ENCODE measurements at places on chromosomes 16 and 17.
A peak's percentile ranks its signal among the peaks of the same experiment; 100 is the strongest.

DNA sequence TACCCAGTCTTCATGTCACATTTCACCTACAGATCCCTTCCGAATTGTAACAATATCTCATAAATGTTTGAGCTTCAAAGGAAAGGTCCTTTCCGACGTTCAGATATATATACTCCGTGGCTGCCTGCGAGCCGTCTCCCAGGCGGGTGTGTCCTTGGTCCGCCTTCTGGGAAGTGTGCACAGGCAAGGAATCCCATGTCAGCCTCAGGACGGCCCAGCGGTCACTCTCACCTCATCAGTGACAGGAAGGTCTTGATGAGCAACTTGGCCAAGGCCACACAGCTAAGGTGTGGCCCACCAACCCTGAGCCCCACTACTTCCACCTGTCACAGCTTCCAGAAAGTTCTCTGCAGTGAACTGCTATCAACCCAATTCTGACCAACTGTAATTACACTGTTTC lies 4.3 kb downstream of the LMF1 start:
- no peak for DNase-seq

DNA sequence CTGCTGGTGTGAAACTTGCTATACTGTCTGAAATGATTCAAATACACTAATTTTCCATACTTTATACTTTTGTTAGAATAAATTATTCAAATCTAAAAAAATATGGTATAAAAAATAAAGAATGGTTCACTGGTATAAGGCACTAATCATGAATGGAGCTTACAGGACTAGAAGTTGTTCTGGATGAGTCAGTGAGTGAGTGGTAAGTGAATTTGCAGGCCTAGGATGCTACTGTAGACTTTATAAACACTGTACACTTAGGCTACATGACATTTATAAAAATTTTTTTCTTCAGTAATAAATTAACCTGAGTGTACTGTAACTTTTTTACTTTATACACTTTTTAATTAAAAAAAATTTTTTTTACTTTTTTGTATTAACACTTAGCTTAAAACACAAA lies 95.5 kb downstream of the MAP2K4 start:
- DNase-seq: no peak

DNA sequence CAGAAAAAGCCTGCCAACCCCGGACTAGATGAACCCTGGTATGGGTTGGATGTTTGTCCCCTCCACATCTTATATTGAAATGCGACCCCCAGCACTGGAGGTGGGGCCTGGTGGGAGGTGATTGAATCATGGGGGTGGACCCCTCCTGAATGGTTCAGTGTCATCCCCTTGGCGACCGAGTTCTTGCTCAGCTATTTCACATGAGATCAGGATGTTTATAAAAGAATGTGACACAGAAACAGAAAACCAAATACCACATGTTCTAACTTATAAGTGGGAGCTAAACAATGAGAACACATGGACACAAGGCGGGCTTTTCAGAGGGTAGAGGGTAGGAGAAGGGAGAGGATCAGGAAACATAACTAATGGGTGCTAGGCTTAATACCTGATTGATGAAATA lies 576.0 kb upstream of the HSBP1 start:
- DNase-seq: no peak

DNA sequence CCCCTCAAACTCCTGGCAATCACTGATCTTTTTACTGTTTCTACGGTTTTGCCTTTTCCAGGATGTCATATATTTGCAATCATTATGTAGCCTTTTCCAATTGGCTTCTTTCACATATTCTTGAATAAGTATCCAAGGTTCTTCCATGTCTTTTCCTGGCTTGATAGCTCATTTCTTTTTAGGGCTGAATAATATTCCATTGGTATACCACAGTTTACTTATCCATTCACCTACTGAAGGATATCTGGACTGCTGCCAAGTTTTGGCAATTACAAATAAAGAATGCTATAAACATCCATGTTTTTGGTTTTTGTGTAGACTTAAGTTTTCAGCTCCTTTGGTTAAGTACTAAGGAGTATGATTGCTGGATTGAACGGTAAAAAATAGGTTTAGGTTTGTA lies 16.0 kb downstream of the GPATCH8 start:
- no peak for DNase-seq

- DNase-seq: no peak
Observed at GRCh38 chr16:89473791-89474414, 16.5 kb downstream of the ANKRD11 start.

GRCh38 chr16:73231944-73232554 lies 184.1 kb upstream of the ZFHX3 start:
- no peak for DNase-seq

GRCh38 chr17:81228834-81229665 lies 6.3 kb upstream of the CEP131 start:
- no peak for DNase-seq

DNA sequence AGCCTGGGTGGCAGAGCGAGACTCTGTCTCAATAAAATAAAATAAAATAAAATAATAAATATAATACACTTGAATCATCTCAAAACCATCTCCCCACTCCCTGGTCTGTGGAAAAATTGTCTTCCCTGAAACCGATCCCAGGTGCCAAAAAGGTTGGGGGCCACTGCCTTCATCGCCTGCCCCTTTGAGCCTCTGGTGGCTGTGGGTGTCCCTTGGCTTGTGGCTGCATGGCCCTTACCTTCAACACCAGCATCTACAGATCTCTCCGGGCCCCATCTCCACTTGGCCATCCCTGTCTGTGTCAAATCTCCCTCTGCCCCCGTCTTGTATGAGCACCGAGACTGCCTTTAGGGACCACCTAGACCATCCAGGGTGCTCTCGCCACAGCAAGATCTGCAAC lies 177.3 kb downstream of the SEC14L1 start:
- no peak for DNase-seq

DNA sequence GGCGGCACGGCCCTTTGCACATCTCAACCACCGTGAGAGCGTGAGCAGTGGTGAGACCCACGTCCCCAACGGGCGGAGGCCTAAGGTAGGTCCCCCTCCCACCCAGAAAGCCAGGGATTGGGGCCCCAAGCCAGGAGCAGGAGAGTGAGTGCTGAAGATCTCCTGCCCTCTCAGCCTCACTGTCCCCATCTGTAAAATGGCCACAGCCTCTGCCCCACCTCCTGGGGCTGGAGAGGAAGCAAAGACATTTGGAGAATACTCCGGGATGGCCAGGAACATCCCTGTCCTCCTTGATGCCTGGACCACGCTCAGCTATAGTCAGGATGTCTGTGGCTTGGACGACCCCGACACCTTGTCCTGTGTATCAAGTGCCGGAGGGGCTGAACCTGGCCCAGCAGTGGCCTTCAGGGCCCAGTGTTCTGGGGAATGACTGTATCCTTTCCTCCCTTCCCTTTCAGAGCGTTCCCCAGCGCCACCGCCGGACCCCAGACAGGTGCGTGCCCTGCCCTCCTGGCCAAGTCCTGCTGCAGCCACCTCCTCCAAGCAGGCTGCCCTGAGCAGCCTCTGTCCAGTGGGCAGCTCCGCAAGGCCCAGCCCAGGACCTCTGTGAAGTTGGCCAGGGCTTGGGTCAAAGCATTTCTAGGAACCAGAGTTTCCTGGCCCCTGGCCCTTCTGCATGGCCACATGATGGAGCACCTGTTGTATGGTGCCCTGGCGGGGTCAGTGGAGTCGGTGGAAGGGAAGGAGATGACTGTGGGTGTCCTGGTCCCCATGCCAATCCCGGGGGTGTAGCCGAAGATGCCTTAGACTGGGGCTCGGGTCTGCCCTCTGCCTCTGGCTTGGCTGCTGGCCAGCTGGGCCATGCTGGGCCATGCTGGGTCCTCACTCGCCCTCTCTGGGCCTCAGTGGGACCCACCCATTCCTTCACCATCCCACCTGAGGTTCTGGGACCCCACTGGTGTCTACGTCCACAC lies 38.4 kb downstream of the ADCY7 start:
- DNase-seq: no peak

GRCh38 chr16:71727551-71728324 lies 3.2 kb upstream of the PHLPP2 start:
- no peak for DNase-seq

DNA sequence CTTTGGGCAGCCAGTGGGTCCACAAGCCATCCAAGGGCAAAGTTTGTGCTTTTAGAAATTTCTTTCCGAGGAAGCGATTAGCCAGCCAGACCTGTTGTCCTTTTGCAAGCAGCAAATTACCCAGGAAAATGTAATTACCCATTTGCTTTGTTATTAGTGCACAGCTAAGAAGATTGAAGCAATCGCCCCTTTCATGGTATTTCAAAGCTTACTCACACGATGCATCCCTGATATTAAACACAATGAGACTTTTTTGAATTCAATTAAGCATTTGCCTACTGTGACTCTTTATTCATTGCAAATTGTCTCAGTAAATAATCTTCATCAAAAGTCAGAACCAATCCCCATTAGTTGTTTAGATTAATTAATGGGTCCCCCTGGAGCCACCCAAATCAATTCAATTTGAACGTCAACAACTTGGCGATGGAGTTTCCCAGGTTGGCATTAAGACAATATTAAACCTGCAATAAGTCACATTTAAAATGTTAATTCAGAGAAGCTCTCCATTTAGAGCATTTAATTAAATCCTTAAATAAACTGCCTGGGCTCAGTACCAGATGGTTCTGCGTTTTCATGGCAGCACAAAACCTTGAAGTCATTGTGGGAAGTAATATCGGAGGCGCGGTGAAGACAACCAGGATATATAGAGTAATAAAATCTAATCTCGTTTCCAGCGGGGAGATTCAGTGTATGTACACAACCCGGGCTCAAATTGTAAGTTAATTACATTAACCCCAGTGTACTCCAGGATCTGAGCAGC lies 366.2 kb upstream of the TNRC6C start:
- no peak for DNase-seq

DNA sequence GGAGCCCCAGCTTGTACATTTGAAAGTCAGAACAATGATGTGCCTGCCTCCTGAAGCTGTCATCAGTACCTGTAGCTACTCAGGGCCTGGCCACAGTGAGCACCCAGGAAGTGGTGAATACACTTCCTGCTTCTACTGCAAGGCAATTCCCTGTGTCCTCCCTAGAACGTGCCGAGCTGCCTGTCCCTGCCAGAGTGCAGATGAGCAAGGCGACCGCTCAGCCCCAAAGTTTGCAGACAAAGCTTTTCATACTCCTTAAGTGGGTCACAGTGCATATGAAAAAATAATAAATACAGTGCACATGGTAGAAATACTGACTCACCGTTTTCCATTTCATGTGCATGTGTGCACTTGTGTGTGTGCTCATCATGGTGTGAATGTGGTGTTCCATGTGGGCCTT lies 77.3 kb downstream of the MPRIP start:
- peak; percentile 79 for DNase-seq

Data from hepatic stellate cell (primary cell).